ENCODE measurements at places on chromosomes 3 and 15.

DNA sequence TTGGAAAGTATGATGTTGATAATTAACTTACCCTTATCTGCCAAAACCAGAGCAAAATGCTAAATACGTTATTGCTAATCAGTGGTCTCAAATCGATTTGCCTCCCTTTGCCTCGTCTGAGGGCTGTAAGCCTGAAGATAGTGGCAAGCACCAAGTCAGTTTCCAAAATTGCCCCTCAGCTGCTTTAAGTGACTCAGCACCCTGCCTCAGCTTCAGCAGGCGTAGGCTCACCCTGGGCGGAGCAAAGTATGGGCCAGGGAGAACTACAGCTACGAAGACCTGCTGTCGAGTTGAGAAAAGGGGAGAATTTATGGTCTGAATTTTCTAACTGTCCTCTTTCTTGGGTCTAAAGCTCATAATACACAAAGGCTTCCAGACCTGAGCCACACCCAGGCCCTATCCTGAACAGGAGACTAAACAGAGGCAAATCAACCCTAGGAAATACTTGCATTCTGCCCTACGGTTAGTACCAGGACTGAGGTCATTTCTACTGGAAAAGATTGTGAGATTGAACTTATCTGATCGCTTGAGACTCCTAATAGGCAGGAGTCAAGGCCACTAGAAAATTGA lies 59.7 kb downstream of the DCUN1D1 start:
- DNase-seq: no peak

GRCh38 chr15:73258271-73259108 lies 110.3 kb downstream of the HCN4 start:
- peak; percentile 26 for DNase-seq

- DNase-seq: no peak
These were observed 471.5 kb upstream of the CADM2 start for GRCh38 chr3:84487296-84487695.

DNA sequence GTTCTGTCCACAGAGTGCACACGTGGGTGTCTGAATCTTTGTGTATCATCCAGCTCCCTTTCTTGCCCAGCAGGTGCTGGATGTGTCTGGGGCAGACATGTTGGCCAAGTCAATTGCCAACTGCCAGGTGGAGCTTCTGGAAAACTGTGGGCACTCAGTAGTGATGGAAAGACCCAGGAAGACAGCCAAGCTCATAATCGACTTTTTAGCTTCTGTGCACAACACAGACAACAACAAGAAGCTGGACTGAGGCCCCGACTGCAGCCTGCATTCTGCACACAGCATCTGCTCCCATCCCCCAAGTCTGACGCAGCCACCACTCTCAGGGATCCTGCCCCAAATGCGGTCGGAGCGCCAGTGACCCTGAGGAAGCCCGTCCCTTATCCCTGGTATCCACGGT lies 12.5 kb upstream of the RPP14 start:
- no peak for DNase-seq

DNA sequence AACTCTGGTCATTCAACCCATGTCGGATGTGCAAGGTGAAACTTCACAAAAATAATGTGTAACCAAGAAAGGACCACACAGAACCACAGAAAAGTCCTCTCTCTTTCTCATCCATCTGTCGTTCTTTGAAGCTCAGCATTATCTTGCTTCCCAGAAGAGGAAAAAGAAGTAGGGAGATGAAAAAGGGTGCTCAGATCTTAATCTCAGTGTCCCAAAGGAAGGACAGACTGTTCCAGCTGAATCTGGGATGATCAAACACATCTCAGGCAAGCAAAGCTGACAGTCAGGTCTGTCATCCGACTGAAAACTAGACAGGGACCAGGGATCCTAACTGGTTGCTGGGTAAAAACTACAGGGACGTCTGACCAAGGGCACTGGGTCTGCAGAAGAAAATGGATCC lies 16.2 kb downstream of the ARHGEF3 start:
- no peak for DNase-seq

- no peak for DNase-seq
These were observed 5.1 kb downstream of the PDCD10 start for GRCh38 chr3:167729591-167729990.

- DNase-seq: no peak
These were observed 70.0 kb downstream of the MDFIC2 start for GRCh38 chr3:70242297-70242882.

DNA sequence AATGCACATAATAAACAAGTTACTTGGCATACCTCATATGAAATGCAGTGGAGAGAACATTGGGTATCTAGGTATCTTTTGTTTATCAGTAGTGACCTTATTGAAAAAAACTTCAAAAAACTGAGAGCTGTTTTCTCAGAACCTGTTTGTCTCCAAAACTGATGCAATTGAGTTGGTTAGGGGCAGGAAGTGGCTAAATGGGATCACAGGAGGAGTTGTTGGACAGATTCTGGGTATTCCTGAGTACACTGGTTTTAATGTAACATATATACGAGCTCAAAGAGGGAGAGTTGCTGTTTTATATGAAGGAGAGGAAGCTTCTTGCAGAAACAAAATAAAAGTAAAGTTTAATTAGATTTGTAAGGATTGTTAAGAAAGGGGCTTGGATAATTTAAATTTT lies 159.5 kb downstream of the C3orf70 start:
- DNase-seq: no peak

GRCh38 chr3:72042397-72043203 lies 257.7 kb upstream of the PROK2 start:
- DNase-seq: no peak

DNA sequence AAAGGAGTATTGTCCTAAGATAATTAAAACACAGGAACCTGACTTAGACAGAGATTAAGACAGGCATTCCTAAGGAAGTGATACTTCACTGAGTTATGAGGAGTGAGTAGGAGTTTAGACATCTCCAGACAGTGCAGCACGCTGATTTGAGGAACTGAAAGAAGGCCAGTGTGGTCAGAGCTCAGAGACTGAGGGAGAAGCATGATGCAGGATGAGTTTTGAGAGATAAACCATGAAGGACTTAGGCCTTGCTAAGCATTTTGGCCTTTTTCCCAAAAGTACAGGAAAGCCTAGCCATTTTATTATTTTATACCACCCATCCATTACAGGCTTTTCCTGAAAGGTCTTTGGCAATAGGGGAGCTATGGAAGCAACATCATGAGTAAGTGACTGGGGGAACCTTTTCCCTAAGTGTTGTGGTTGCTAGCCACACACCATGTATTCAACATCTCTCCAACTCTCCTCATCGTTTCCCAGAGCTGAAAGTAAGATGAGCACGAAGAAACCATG lies 375.6 kb upstream of the TPRG1 start:
- no peak for DNase-seq

DNA sequence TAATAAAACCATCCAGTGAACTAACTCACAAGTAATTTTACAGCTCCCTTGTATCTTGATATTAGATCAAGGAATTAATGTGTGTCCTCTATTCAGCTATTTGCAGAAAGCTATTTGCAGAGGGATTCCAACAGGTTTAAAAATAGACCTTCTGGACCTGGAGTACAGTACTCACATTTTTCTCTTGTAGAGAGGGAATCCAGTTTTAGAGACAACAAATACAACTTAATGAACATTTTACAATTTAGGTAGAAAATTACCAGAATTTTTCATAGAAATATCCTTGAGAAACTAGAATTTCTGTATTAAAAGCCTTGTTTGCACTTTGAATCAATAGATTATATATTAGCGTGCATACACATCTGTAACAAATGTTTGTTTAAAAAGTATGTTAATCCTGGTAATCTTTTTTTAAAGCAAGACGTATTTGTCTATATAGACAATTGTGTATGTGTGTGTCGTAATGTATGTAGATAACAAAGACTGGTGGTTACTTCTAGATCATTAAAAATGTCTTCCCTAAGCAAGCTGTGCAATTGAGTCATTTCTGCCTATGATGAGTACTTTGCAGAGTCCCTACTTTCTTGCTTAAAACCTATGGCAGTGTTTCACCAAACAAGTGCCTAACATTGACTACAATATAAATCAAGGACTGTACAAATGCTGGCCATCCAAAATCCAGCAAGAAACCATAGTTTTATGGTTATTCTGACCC lies 57.9 kb downstream of the PPP2R3A start:
- no peak for DNase-seq

GRCh38 chr3:116285781-116286421 lies 159.4 kb downstream of the LSAMP start:
- no peak for DNase-seq

DNA sequence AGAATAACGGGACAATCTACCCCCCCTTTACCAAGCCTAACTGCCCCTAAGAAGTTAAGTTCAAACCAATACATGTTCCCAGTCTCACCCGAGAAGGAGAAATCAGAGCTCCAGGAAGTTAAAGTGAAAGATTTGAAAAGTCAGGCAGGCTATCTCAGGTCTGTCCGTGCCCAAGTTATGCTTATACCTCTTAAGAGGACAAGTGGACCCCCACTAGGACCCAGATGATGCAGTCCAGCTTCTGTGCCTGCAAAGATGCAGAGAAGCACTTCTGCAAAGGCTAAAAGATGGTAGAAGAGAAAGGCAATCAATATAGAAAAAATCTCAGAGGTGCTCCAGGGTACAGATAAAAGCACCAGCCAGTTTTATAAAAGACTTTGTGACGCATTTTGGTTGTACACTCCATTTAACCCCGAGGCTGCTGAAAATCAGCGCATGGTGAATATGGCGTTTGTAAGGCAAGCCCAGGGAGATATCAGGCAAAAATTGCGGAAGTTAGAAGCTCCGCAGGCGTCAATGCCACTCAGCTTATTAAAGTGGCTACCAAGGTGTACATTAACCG lies 9.8 kb upstream of the SLC9C1 start:
- DNase-seq: no peak

GRCh38 chr3:25635038-25635437 lies 29.7 kb downstream of the TOP2B start:
- no peak for DNase-seq

DNA sequence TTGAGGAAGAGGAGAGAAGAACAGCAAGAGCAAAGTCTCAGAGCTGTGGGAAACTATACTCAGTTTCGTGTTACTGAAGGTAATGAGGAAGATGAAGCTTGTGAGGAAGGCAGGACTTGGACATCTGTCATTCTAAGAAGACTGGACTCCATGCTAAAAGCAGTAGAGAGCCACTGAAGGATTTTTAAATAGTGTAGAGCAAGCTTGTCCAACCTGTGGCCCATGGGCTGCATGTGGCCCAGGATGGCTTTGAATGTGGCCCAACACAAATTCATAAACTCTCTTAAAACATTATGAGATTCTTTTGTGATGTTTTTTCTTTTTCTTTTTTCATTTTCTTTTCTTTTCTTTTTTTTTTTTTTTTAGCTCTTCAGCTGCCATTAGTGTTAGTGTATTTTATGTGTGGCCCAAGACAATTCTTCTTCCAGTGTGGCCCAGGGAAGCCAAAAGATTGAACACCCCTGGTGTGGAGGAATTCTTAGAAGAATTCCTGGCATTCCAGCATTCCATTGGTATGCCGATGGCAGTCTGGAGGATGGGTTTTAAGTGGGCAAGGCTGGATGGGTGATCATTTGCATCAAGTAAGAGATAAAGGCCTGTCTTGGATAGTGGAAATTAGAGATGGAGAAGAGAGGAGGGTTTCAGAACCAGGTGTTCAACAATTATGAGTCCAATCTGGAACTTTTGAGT lies 6.9 kb upstream of the NFKBIZ start:
- DNase-seq: no peak

- no peak for DNase-seq
These were observed 73.7 kb upstream of the TSPAN3 start for GRCh38 chr15:77144492-77145070.

DNA sequence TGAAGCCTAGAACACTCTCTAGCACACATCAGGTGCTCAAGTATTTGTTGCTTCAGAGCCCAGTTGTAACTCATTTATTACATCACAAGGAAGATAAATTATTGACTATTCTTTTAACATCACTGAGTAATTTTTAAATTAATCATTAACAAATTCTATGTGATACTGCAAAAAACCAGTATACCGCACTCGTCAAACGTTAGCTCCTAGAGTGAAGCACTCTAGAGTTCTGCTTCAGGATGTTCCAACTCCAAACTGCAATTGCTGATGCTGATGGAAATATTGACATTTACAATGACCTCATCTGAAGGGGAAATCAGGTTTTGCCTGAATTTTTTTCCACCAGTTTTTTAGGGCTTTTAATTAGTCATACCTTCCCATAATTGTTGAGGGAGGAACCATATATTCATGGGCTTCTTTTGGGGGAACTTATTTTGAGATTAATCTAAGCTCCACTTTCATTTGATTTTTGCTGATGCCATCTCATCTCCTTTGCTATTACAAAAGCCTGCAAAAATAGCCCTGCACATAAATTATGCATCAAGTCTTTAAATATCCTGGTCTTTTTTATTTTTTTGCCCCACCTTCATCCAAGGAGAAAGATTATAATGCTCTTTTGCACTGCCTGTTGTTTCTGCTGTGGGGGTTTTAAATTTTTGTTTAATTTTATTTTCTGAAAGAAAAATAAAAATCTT lies 123.0 kb upstream of the STAC start:
- DNase-seq: no peak

- DNase-seq: no peak
These were observed 134.6 kb downstream of the GHSR start for GRCh38 chr3:172313671-172314070.

DNA sequence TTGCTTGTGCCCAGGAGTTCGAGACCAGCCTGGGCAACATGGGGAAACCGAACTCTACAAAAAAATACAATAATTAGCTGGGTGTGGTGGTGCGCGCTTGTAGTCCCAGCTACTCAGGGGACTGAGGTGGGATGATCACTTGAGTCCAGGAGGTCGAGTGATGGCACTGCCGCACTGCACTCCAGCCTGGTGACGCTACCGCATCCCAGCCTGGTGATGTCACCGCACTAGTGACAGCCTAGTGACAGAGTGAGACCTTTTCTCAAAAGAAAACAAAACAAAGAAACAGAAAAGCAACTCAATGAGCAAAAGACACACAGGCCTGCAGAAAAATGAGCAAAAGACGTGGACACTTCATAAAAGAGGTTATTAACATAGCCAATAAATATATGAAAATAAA lies 19.9 kb upstream of the SYNM start:
- no peak for DNase-seq

- DNase-seq: no peak
These were observed 182.3 kb downstream of the EPHA3 start for GRCh38 chr3:89289574-89290190.

GRCh38 chr3:43286841-43287499 lies 630 bp downstream of the SNRK start:
- no peak for DNase-seq
